ENCODE measurements at places on chromosomes 7 and 10. TPM values are rescaled to one million over a fixed set of nuclear protein-coding genes. Genes with fewer than 3 reads are reported as not detected.

Gene PTTG1IP2
- not detected for total RNA-seq

DNA sequence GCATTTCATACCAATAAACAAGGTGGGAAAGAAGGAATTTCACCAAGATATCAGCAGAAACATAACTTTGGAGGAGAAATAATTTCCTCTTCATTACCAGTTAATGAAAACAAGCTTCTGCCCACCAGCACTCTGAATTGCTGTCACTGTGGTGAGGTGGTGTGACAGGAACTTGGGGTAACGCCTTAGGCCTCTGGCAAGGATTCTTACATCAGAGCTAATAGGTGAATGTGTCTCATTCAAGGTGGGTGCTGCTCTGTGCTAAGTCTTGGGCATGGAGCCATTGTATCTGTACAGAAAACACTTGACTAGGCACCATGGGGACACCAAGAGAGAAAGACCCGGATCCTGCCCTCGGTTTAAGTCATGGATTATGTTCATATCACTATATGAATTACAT is 8.3 kb upstream of the LOXL4 start:
- no peak for DNase-seq

DNA sequence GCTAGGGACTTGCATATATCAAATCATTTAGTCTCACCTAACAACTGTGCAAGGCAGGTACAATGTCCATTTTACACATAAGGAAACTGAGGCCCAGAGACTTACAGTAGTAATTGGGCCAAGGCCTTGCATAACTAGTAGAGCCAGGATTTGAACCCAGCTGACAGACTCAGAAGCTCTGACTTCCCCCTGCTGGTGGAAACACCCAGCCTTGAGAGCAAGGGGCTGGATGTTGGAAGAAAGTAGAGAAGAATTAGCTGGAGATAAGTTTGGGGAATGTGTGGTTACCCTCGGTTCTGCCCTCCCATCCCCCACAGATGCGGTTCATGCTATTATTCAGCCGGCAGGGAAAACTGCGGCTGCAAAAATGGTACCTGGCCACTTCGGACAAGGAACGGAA is 2.0 kb downstream of the AP1S1 start:
- DNase-seq: no peak

Gene GRID2IP
- 0.30 TPM for total RNA-seq

GRCh38 chr7:102188746-102189145 is 97.9 kb upstream of the SH2B2 start:
- no peak for DNase-seq

Gene GJC3
- 0.49 TPM for total RNA-seq

- no peak for DNase-seq
These were observed 29.1 kb downstream of the CPED1 start for GRCh38 chr7:121017586-121017985.

Gene SH3PXD2A
- total RNA-seq: 52.0 TPM

DNA sequence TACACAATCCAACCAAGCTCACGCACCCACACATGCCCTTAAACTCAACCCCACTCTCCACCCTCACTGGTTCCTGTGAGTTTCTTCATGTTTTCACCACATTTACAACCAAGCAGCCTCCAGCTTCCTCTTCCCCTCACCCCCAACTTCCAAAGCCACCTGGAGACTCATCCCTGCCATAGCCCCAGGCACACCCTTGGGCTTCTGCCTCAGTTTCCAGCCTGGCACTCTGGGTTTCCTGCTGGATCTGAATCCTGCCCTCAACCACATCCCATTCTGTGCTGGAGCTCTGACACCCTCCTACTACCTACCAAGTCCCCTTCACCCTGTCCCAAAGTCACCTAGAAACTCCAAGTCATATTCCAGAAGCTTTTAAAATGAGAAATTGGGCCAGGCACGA is 29.4 kb downstream of the CCDC3 start:
- DNase-seq: no peak

GRCh38 chr7:95531605-95532219 is 46.0 kb downstream of the ASB4 start:
- no peak for DNase-seq

Gene NUTM2E
- 0.20 TPM for total RNA-seq

Gene MAT1A
- total RNA-seq: 0.30 TPM

DNA sequence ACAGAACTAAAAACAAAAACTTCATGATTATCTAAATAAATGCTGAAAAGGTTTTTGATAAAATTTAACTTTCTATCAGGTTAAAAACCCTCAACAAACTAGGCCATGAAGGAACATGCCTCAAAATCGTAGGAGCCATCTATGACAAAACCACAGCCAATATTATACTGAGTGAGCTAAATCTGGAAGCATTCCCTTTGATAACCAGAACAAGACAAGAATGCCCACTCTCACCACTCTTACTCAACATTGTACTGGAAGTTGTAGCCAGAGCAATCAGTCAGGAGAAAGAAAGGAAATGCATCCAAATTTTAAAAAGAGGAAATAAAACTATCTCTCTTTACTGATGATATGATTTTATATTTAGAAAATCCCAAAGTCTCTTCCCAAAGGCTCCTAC is 228.7 kb downstream of the CHRM2 start:
- DNase-seq: no peak

- DNase-seq: no peak
These were observed 285.1 kb upstream of the SP8 start for GRCh38 chr7:21071561-21072501.

DNA sequence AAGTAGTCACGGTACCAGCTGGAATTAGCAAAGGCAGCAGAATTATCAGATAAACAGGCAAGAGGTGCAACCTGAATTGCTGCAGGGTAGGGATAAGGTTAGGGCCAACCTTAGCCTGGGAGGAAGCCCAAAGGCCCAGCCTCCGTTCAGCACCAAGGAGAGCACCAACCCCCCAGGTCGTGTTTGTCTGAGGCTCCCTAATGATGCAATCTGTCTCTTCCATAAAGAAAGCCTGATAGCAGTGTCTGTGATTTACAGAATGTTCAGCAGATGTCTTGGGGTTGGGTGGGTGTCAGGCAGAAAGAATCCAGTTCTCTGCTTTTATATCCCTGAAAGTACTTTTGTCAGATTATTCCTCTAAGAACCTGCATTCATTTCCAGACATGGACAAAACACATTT is 328.4 kb upstream of the AOAH start:
- no peak for DNase-seq

Gene VPS37D
- 3.6 TPM for total RNA-seq

GRCh38 chr10:71985542-71986250 is 21.5 kb downstream of the CHST3 start:
- DNase-seq: peak; percentile 87

DNA sequence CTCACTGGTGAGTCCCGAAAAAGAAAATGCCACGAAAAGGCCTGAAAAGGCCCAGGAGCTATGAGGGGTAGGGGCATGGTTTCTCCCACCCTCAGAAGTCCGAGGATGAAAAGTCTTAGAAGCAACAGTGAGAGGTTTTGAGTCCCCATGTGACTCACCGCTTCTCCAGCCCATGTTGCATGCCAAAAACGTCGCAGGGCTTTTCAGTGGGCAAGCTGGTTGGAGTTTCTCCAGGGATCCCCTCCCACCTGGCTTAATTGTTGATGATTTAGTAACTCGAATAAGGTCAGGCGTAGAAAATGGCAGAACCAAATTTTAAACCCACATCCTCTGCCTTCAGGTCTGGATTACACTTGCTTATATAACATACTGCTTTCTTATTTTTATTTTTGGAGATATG is 96.3 kb upstream of the ARMC3 start:
- DNase-seq: no peak

GRCh38 chr10:92699518-92700381 is 10.0 kb downstream of the HHEX start:
- DNase-seq: peak; percentile 8

GRCh38 chr10:131048606-131049005 is 262.9 kb downstream of the TCERG1L start:
- DNase-seq: no peak

Gene TEX47
- total RNA-seq: not detected

DNA sequence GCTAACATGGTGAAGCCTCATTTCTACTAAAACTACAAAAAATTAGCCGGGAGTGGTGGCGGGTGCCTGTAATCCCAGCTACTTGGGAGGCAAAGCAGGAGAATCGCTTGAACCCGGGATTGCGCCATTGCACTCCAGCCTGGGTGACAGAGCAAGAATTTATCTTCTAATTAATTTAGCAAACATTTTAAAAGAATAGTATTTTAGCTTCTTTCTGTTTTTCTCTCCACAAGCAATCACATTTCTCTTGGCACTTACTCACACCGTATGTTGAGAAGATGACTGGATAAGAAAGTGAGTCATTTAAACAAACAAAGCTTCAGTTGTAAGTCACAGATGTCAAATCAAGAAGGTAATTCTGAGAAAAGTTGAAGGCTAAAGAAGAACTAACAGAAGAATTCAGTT is 264.0 kb downstream of the ARL4A start:
- no peak for DNase-seq

Gene MMP21
- total RNA-seq: 0.20 TPM

DNA sequence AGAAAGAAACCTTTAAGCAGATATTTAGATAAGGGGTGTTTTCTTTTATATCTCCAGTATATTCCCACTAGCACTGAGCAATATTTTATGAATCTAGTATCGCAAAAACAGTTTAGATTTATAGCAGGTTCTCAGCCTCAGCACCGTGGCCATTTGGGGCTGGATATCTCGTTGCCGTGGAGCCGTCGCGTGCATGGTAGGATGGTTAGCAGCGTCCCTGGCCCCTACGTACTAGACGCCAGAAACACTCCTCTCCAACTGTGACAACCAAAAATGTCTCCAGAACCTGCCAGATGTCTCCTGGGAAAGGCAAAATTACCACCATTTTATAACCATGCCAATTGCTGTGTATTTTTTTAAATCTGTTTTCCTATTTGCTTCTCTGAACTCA is 172.9 kb downstream of the CACNB2 start:
- no peak for DNase-seq

- DNase-seq: no peak
These were observed 10.9 kb upstream of the TAS2R39 start for GRCh38 chr7:143172354-143172753.

- DNase-seq: no peak
These were observed 27.7 kb downstream of the ZSCAN25 start for GRCh38 chr7:99644431-99644830.

Gene FGL2
- 29.5 TPM for total RNA-seq

Gene CLRN3
- total RNA-seq: 0.39 TPM

GRCh38 chr7:52897713-52898112 is 137.7 kb upstream of the POM121L12 start:
- no peak for DNase-seq

DNA sequence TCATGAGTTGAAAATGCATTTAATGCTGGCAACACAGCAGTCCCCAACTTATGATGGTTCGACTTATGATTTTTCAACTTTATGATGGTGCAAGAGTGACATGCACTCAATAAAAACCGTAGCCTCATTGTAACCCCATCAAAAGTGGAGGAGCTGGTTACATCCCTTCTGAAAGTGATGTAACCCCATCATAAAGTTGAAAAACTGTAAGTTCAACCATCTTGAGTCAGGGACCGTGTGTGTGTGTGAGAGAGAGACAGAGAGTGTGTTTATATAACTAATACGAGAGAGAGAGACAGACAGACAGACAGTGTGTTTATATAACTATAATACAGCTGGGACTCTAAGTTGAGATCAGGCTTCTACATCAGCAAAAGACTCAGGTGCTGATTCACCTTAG is 21.0 kb downstream of the ANXA11 start:
- no peak for DNase-seq
